ENCODE measurements at places on chromosomes 16 and 17.
A peak's percentile ranks its signal among the peaks of the same experiment; 100 is the strongest.

DNA sequence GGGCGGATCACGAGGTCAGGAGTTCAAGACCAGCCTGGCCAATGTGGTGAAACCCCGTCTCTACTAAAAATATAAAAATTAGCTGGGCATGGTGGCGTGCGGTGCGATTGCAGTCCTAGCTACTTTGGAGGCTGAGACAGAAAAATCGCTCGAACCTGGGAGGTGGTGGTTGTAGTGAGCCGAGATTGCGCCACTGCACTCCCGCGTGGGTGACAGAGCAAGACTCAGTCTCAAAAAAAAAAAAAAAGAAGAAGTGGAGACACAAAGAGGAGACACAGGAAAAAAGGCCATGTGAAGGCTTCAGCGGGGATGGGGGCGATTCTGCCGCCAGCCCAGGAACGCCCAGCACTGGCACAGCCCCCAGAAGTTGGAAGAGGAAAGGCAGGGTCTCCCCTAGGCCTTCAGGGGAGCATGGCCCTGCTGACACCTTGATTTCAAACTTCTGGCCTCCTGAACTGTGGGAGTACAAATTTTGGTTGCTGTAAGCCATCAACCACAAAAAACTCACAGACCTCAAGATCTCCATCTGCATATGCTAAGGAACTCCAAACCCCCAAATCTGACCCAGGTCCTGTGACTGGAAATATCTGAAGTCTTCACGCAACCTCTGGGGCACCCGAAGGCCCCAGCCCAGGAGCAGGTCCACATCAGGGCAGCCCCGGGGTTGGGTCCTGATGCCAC, 7.0 kb downstream of the SGSH start:
- DNase-seq = no peak

DNA sequence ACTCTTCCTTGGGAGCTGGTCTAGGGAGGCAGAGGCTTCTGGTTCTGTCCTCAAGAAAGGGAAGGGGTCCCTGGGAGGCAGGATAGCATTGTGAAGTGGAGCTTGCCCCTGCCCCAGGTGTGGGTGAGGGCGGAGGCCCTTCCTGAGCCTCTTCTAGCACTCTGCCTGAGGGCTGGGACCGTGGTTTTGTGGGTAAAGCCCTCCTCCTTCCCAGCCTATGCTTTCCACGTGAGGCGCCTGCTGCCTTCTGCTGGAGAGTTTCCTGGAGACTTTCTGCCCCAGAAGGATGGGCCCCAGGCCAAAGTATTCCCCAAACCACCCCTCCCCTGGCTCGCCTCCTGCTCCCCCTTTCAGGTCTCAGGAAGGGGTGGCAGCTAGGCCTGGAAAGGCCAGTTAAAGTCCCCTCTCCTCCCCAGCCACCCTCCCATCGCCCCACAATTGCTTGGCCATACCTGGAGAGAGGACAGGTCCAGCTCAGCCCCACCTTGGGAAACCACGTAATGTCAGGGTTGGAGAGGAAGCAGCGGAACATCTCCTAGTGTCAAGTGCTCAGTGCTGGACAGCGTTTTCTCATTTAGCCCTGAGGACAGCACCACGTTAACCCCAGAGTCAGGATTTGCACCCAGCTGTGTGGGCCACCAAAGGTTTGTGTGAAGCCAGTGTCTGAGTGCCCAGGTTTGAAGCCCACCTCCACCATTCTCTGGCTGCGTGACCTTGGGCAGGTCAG, 5.6 kb downstream of the SBK1 start:
- no peak for DNase-seq

GRCh38 chr17:27475981-27476895, 20.0 kb downstream of the KSR1 start:
- DNase-seq = no peak

DNA sequence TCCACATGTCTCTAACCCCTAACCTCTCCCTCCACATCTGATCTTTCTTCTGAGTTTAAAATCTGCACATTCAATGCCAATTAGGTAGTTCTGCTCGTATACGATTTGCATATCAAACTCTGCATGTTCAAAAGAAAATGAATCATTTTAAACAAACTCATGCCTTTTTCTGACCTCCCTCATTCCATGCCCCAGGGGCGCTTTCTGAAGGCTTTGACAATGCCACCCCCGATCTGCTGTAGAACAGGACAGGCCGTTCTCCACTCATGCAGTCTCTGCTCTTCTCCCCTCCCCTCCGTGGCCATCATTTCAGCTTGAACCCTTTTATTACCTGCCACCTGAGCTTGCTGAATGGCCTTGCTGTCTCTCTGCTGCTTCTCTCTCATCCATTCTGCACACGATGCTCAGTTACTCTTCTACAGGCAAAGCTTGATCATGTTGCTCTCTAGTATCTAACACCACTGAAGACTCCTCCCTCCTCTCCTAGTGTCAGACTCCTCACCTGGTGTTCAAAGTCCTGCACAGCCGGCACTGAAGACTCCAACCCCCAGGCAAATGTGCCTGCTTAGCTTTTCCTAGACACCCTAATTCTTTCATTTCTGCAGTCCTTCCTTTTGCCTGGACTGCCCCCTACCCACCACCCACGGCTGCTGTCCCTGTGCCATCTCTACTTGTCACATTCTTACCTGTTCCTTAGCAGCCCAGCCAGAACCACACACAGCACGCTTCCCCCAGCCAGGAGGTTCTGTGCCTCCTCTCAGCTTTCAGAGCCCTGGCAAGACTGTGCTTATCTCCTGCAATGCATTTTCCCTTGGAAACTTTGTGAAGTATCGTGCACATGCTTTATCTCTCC, 6.2 kb downstream of the TMEM238L start:
- no peak for DNase-seq

- DNase-seq = no peak
Observed at GRCh38 chr16:50151756-50152155, 1.4 kb upstream of the TENT4B start.

GRCh38 chr16:1818873-1819525, 7.6 kb downstream of the HAGH start:
- no peak for DNase-seq

GRCh38 chr17:60354223-60354622, 37.7 kb downstream of the USP32 start:
- DNase-seq = no peak

DNA sequence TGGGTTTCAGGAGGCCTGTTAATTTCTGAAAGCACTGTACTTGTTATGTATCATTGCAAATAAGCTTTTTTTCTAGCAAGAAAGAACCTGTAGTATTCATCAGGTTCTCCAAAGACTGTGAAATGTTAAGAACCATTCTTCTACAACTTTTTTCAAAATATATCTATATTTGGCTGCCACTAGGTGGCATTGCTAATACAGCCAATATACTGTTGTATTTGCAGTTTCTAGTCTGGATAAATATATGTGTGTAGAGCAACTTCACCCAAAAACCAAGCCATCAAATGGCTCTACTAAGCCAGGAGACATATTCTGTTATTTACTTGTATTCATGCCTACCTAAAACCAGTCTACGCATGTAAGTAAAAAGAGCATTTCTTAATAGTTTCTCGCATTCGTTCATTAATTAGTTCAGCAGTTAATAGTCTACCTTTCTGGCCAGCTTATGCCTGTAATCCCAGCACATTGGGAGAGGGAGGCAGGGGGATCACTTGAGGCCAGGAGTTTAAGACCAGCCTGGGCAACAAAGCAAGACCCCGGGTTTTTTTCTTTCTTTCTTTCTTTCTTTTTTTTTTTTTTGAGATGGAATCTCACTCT, 39.5 kb downstream of the VMP1 start:
- DNase-seq = no peak

- no peak for DNase-seq
Observed at GRCh38 chr16:48317026-48317425, 68.2 kb downstream of the SIAH1 start.

- DNase-seq = peak; percentile 30
Observed at GRCh38 chr17:73900516-73900915, 256.3 kb upstream of the SDK2 start.

GRCh38 chr17:549177-550040, 165.2 kb downstream of the VPS53 start:
- DNase-seq = no peak

DNA sequence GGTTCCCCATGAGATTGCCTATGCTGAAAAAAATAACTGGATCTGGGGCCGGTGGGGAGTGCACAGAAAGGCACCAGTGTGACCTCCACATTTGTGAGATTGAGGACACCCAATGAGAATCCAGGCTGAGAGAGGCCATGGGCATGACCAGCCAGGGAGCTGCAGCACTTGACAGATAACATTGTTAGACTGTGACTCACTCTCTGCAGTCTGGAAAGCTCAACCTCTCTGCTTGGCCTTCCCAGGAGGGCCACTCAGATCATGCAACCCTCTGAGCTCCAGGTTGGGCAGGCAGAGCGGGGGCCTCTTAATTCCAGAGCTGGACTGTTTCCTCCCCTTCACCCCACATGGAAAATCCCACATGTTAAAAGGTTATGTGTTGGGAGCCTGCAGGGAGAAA, 30.1 kb downstream of the FZD2 start:
- DNase-seq = no peak

- no peak for DNase-seq
Observed at GRCh38 chr17:64781810-64782555, 119.9 kb upstream of the SMURF2 start.

DNA sequence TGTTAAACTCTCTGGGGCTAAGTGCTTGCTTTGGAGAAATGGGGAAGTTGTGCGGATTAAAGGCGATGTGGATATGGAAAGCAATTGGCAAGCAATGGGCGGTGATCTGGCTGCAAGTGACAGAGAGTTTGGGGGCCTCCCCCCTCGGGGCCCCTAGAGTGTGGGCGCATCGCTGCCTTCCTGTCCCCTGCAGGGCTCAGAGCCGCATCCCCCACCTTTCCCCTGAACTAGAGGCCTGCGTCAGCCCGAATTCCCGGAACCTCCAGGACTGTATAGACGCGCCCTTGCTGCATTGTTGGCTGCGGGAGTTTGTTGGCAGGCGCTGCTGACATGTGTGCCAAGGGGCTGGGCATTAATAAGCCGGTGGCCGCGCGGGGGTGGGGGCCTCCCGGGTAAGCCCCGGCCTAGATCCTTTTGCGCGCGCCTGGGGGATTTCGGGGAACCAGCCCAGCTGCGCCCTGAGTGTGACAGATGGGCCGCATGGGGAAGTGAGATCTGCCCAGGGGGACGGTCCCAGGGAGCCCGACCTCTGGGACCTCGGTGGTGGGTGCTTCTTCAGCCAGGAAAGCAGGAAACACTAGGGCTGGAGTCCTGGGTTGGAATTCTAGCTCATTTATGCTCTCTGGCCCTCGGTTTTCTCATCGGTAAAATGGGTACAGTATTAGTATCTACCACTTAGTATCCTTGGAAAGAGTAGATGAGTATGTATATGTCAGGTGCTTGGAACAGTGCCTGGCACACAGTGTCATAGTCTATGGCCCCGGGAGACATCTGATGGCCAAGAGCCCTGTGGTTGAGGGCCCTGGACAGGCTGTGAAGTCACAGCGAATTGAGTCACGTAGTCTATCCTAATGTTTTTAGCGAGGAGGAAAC, 1.0 kb downstream of the EEF2K start:
- DNase-seq = peak; percentile 44

Data from nephron progenitor cell (in vitro differentiated cells).